ENCODE measurements at places on chromosomes 5 and 9.

- no peak for DNase-seq
Measured at GRCh38 chr9:1050125-1050895, at the start of gene DMRT2. Gene DMRT2 (plus strand): TSS chr9:1050357. CDS start chr9:1051614, 1,257 bp downstream.

- peak; percentile 1 for DNase-seq
Measured at GRCh38 chr5:90528601-90529193, 687 bp downstream of the LYSMD3 start.

- no peak for DNase-seq
Measured at GRCh38 chr9:110588296-110588695, 8.8 kb upstream of the SVEP1 start.

DNA sequence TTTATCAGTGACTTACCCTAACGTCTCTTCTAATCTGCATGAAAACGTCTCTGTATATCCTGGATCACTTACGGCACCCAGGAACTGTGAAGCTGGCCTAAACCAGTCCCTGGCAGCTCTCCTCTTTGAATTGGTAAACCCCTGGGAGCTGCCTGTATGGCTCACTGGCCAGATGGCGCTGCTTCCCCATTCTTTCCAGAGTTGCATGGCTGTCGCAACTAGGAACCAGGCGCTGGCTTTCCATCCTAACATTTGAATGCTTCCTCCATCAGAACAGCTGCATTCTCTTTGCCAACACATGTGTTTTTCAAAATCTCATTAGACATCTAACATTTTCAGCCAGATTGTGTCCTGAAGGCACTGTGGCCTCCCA, 8.0 kb upstream of the PCA3 start:
- DNase-seq = no peak
